ENCODE measurements at places on chromosomes 6 and 20.

GRCh38 chr6:89002523-89002922, 39.1 kb upstream of the RNGTT start:
- no peak for DNase-seq

GRCh38 chr6:34757687-34758274, 476 bp downstream of the SNRPC start:
- DNase-seq: no peak

DNA sequence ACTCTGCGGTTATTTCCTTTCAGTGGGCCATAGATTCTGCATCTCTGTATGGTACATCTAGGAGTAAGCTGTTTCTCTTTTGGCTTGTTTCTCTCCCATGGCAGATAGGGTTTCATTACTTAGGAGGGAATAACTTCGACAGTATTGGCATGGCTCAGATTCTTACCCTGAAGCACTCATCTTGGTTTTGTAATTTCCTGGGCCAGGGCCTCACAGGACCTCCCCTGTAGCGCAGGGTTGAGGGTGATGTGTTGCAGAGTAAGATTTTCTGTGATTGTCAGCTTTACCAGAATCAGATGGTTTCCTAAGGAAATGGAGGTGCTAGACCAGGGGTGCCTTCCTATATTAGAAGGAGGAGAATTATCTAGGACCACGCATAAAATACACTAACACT, 78.3 kb downstream of the STXBP5 start:
- no peak for DNase-seq

DNA sequence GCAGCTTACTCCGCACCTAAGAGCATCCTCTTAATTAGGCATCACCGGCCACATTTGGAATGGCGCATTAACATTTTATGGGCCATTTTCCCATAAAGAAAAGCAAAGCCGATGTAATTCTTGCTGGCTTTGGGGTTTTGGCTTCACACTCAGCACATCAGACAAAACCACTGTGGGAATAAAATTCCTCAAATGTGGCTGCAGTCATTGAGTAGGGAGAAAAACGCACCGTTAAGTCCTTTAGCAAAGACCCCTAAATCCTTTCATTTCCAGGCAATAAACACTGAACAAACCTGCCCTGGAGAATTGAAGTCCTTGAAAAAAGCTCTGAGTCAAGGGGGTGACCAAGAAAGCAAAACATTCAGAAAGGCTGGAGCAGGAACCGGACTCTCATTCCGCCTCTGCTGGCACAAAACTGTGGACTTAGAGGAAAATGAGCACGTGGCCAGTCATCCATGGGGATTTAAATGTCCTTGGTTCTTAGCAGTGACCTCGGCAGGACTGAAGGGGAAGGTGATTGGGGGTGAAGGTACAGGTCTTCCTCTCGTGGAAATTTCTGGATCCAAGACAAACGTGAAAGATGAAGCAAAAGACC, 102.9 kb downstream of the CDH4 start:
- DNase-seq: no peak
